Sciatic nerve (tissue), 2 donors: ENCODE measurements at places on chromosomes 6 and 20. TPM values are rescaled to one million over a fixed set of nuclear protein-coding genes. Genes with fewer than 3 reads are reported as not detected.

- no peak for DNase-seq
These were observed 86.2 kb downstream of the PLEKHG1 start for GRCh38 chr6:150685860-150686259.

Gene MDC1
- total RNA-seq = 43.2 TPM

Gene HRH3
- not detected for total RNA-seq

Gene IMPG1
- total RNA-seq = not detected

Gene TMEM217
- total RNA-seq = 1.6 TPM
